ENCODE measurements at places on chromosomes 16 and 17.

GRCh38 chr17:63423251-63423950, 22.7 kb downstream of the CYB561 start:
- no peak for DNase-seq

GRCh38 chr16:49491771-49492761, 118.5 kb downstream of the C16orf78 start:
- peak; percentile 8 for DNase-seq

DNA sequence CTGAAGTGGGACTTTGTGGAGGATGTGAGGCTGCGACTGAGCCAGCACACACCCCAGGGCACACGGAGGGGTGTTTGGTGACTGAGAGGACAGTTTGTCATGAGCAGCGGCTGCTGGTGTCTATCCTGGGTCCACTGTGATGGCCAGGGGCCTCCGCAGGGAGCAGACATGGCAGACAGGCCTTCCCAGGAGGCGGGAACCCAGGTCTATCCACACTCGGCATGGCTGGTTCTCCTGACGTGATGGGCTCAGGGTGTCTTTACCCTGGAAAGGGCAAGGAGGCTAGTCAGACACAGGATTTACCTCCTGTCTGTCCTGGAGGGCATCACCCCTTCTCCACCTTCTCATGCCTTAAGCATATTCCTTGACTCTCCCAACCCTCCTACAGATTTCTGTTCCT, 671 bp upstream of the CD300C start:
- no peak for DNase-seq

- DNase-seq: no peak
Measured at GRCh38 chr16:7422036-7422888, 89.6 kb downstream of the RBFOX1 start.

GRCh38 chr16:87531418-87531817, 38.6 kb upstream of the ZCCHC14 start:
- DNase-seq: no peak
